ENCODE measurements at places on chromosomes 13 and 19.

- no peak for DNase-seq
Observed at GRCh38 chr13:67158903-67159302, 71.2 kb downstream of the PCDH9 start.

GRCh38 chr13:38366954-38367645 is 17.4 kb downstream of the UFM1 start:
- no peak for DNase-seq

- no peak for DNase-seq
Observed at GRCh38 chr13:109101550-109102144, 472.2 kb downstream of the MYO16 start.

- DNase-seq = peak; percentile 94
Observed at GRCh38 chr19:44770550-44771257, 7.0 kb upstream of the CBLC start.

GRCh38 chr13:60175571-60175970 is 11.8 kb upstream of the DIAPH3 start:
- no peak for DNase-seq

DNA sequence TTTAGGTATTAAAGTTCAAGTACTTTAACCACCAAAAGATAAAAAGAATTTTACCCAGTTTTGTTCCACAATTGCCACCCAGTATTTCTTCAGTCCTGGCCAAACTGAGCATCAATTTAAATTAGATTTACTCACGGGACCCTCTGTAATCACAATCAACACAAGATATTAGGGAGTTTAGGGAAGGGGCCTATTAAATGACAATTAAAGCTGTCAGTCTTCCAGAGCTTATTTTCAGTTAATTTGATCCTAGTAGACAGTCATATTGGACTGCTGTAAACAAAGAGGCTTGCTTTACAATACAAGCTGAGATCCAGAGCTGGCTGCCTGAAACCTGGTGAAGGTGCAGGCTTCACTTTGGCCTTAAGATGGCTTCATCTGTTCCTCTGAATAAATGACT is 321.2 kb upstream of the NBEA start:
- no peak for DNase-seq

- no peak for DNase-seq
Observed at GRCh38 chr13:100409132-100409531, 179.5 kb downstream of the GGACT start.

GRCh38 chr13:113140677-113141600 is 17.5 kb upstream of the PROZ start:
- no peak for DNase-seq

DNA sequence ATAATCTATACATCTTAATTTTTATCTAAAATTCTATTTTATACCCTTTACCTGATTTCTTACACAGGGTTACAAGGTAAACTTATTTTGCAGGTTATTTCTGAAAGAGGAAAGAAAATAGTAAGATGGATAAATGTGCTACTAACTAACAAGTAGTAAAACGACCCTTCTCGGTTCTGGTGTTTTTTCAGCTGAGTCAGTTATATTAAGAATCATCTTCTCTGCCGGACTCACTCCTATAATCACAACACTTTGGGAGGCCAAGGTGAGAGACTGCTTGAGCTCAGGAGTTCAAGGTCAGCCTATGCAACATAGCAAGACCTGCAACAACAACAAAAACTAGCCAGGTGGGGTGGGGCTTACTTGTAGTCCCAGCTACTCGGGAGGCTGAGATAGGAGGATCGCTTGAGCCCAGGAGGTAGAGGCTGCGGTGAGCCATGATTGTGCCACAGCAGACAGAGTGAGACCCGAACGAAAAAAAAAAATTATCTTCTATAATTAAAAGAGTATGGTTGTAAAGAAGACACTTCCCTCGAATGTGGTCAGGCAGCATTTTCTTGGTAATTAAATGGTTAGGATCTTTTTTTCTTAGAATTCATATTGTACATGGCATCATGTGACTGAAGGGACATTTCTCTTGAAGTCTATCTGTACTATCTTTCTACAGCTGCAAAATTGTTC is 27.9 kb upstream of the RCBTB2 start:
- DNase-seq = no peak

DNA sequence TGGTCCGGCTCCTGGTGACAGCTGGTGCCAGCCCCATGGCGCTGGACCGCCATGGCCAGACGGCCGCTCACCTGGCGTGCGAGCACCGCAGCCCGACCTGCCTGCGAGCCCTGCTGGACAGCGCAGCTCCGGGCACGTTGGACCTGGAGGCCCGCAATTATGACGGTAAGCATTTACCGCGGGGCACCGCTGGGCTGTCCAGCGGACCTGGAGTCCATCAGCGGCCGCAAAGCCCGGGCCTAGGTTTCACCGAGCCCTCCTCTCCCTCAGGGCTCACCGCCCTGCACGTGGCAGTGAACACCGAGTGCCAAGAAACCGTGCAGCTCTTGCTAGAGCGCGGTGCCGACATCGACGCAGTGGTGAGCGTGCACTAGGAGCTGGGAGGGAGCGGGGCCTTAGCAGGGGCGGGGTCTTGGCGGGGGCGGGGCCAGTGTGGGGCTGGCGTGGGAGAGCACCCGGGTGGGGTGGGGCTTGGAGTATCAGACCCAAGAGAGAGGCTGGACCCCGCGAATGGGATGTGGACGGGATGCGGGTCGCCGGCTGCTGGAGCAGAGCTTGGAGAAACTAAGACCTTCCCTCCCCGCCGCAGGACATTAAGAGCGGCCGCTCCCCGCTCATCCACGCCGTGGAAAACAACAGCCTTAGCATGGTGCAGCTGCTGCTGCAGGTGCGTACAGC is 8.7 kb downstream of the BCL3 start:
- no peak for DNase-seq

DNA sequence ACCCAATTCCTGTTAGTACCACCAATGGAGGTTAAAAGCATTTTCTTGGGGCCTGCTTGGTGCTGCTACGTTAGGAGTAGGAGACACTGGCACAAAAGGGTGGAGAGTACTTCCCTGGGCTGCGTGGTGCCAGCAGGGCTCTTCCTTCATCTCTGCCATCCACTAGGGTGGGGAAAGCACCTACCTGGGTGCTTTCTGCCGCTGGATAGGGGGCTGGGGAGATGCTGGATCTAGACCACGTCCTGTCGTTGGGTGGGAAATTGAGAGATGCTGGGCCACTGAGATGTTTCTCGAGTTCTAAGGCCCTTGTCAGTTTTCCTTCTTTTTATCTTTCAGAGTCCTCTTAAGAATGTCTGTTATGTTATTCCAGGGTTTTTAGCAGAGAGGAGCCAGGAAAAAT is 6.7 kb upstream of the FCGBP start:
- no peak for DNase-seq

DNA sequence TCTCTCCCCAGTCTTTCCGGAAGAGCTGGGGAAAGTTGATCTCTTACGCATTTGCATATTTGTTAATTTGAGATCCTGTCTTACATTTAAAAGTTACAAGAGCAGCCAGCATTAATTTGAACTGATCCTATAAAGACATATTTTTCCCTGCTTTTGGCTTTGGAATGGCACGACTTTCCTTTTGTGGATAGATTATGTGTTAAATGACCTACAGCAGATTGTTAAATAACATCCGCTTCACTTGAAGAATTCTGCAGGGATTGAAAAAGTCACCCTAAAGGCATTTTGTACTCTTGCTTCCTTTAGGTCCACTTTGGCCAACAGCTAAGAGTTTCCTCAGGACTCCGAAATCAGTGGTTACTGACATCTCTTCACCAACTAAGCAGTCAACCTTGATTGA is 334.0 kb downstream of the TBC1D4 start:
- no peak for DNase-seq

- no peak for DNase-seq
Observed at GRCh38 chr19:1668486-1669270, 16.3 kb upstream of the TCF3 start.

- DNase-seq = no peak
Observed at GRCh38 chr13:26838821-26839220, 78.2 kb upstream of the GPR12 start.

- no peak for DNase-seq
Observed at GRCh38 chr13:106683179-106683578, 115.2 kb upstream of the ARGLU1 start.

DNA sequence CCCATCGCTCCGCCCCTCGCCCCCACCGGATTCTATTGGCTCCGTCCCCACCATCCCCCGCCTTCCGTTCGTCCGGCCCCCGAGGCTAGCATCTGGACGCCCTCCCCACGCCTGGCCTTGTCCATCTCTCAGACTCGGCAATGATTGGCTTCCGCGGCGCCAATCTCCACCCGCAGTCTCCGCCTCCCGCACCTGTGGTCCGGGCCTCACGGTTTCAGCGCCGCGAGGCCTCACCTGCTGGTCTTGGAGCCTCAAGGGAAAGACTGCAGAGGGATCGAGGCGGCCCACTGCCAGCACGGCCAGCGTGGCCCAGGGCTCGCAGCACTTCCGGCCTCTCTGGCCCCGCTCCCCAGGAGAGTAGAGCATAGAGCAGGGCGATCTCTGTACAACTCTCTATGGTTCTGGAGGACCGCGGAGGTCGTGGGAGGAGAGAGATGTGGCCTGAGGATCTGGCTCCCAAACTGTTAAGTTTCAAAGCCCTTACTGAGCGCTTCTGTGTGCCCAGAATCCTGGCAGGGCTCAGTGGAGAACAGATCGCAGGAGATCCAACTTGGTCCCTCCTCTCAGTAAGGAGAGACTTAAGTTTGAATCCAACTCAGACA is at the start of gene ERCC1:
TSS of gene ERCC1 (minus strand) at position 329 of the 602 bp plus-strand sequence. CDS start 543 bp downstream, outside the sequence.
- peak; percentile 91 for DNase-seq

- DNase-seq = no peak
Observed at GRCh38 chr13:40221460-40222201, 444.8 kb downstream of the FOXO1 start.

DNA sequence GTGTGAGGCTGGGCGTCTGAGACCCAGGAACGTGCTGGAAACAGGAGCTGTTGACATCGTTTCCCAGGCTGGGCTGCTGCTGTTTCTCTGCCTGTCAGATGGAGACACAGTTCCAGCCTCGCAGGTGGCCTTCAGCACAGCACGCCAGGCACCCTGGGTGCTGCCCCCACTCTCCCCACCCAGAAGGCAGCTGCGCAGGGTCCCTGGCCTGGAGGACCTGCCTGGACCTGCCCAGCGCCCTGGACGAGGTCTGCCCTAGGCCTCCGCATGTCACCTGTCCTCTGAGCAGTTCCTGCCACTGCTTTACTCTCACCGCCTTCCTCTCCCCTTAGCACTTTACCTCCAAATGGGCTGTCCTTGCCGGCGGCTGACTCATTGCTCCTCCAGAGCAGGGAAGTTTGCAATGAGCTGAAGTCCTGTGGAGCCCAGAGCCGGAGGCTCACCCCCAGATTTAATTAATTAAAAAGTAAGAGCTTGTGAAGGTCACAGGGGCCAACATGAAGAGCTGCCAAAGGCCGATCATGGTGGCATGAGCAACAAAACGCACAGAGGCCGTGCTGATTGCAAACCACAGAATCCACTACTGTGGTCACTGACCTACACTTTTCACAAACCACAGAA is 32.2 kb downstream of the C13orf46 start:
- DNase-seq = no peak

GRCh38 chr13:106752584-106753170 is 184.7 kb upstream of the ARGLU1 start:
- DNase-seq = no peak

GRCh38 chr13:103328899-103329298 is 262.7 kb upstream of the SLC10A2 start:
- no peak for DNase-seq

GRCh38 chr13:93767917-93768409 is 541.4 kb downstream of the GPC6 start:
- no peak for DNase-seq

DNA sequence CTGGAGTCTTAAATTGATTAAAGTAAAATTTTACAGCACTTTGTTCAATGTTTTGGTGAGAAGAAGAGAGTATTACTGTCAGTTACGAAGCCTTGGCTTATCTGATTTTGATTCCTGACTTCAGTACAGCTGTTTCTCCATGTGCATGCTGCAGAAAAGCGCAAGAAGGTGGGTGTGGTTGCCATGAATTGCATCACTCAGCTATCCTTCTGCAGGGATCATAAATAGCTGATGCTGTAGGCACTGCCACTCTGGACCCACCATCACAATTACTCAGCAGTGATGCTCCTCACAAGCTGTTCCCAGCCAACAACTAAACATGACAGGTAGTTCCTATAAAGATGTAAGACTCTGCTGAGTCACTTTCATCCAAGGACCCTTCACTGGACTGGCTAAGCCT is 321.2 kb downstream of the IRS2 start:
- DNase-seq = no peak
